ENCODE measurements at places on chromosomes 6 and 20. TPM values are rescaled to one million over a fixed set of nuclear protein-coding genes. Genes with fewer than 3 reads are reported as not detected.

DNA sequence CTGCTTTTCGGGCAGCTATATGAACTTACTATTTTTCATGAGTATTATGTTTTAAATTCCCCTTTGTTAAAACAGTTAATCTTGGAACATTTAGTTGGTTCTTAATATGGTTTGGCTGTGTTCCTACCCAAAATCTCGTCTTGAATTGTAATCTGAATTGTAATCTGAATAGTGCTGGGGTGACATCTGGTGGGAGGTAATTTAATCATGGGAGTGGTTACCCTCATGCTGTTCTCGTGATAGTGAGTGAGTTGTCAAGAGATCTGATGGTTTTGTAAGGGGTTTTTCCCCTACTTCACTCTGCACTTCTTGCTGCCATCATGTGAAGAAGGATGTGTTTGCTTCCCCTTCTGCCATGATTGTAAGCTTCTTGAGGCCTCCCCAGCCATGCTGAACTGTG, 305.4 kb upstream of the MAP3K7 start:
- DNase-seq = no peak

Gene NRSN1
- total RNA-seq = not detected

Gene KCNG1
- total RNA-seq = 0.85 TPM

DNA sequence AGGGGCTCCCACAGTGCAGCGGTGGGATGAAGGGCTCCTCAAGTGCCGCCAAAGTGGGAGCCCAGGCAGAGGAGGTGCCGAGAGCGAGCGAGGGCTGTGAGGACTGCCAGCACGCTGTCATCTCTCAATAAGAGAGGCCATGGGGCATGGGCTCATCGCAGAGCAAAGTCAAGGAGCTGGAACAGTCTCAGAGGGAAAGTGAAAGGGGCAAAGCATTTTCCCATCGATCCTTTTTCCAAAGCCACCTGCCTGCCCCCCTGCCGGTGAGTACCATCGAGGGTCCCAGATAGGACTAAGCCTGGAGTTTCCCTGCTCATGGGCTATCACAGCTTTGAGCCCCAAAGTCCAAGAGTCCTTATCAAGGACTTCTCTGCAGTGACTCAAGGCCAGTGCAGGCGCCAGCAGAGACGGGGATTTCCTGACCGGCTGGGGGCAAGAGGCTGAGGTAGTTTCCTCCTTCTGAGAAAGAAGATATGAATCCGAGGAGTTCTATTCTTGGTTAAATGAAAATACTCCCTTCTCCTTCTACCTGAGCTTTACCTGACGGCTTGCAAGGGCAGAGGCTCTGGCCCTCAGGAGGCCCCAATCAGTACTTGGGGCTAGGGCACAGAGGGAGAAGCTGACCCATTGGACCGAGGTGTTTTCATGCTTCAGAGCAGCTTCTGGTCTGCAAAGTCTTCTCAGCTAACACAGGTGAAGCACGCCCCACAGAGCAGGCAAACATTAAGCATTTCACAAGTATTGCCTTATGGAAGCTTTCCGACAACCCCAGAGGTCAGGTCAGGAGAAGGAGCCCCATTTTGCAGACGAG, 22.6 kb downstream of the ETV7 start:
- no peak for DNase-seq
